ENCODE measurements at places on chromosomes 7 and 10.

DNA sequence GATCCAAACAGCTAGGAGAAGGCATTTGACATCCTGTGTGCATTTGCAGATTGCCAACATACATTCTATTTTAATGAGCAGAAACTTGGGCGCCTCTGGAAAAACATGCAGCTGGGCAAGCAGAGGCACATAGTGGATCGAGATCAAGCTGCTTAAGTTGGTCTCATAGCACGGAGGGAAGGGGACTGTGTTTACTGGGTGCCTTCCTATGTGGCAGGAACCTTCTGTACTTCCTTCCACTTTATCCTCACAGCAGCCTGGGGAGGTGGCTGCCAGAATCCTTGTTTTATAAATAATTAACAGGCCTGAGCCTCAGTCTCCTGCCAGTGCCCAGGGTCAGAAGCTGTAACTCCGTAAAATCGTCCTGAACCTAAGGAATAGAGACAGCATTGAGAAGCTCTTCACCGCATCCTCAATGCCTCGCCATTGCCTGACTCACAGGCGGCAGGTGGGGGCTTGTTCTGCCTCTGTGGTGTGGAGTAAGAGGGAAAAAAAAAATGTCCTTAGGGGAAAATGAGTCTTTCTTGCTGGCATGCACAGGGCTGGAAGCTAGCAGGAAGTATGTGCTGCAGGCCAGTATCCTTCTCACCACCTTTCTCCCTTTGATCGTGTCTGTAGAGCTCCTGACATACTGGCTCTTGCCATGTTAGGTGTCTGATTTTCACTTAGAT is 6.2 kb downstream of the VWA2 start:
- no peak for DNase-seq

DNA sequence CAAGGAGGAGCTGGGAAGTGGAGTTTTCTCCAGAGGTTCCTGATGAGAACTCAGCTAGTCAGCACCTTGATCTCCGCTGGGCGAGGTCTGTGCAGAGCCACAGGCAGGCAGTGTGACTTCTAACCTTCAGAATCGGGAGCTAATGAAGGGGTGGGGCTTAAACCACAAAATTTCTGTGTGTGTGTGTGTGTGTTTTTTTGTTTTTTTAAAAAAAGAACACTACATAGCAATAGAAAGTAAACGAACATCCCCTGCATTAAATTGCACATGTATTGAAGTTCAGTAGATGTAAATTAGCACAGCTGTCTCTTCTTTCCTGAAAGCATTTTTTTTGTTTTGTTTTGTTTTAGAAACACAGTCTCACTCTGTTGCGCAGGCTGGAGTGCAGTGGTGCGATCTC is 46.2 kb downstream of the RBM17 start:
- no peak for DNase-seq

- DNase-seq, result no peak
These were observed 80.7 kb downstream of the FZD1 start for GRCh38 chr7:91344911-91345310.

DNA sequence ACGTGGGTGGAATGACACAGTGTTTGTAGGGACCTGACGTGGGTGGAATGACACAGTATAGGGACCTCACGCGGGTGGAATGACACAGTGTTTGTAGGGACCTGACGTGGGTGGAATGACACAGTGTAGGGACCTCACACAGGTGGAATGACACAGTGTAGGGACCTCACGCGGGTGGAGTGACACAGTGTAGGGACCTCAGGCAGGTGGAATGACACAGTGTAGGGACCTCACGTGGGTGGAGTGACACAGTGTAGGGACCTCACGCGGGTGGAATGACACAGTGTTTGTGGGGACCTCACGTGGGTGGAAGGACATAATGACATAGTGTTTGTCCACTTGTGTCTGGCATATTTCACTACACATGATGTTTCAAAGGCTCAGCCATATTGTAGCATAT is 19.3 kb downstream of the PPP2R2D start:
- DNase-seq, result no peak

DNA sequence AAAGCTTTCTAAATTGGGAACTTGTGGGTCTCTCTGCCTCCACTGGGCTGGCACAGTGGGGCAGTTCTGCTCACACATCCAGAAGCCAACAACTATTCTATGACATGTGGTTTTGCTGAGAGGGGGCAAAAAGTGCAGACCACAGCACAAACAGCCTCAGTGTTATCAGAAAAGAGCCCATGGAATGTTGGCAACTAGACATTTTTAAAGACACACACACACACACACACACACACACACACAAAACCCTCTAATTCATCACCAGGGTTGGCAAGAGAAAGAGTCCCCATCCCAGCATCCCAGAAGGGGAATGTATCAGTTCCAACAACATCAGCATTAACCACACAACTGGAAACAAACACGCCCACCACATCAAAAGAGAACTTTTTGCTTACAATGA is 117.1 kb downstream of the FGFR2 start:
- DNase-seq, result no peak

DNA sequence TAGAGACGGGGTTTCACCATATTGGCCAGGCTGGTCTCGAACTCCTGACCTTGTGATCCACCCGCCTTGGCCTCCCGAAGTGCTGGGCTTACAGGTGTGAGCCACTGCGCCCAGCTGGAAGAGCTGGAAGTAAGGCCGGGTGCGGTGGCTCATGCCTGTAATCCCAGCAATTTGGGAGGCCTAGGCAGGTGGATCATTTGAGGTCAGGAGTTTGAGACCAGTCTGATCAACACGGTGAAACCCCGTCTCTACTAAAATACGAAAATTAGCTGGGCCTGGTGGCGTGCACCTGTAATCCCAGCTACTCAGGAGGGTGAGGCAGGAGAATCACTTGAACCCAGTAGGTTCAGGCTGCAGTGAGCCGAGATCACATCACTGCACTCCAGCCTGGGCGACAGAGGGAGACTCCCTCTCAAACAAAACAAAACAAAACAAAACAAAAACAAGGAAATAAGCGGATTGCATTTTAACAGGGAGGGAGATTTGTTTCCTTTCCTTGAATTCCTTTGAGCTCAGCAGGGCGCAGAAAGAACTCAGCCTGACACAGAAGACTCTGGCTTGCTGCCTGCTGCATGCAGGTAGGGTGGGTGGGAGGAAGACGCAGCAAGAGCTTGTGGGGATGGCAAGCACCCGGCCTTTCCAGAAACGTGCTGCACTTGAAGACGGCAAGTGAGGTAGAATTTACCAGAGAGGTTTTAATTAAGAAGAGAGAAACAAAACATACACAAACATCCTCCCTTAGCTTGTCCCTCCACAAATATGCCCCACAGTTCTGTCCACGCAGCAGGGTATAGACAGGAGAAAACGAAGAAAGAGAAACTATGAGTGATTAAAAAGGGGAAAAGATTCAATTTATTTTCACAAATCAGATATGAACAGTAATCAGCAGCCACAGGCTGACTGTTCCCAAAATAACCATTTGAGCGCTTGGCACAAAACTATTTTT is 148.0 kb downstream of the RNF216 start:
- peak; percentile 79 for DNase-seq

DNA sequence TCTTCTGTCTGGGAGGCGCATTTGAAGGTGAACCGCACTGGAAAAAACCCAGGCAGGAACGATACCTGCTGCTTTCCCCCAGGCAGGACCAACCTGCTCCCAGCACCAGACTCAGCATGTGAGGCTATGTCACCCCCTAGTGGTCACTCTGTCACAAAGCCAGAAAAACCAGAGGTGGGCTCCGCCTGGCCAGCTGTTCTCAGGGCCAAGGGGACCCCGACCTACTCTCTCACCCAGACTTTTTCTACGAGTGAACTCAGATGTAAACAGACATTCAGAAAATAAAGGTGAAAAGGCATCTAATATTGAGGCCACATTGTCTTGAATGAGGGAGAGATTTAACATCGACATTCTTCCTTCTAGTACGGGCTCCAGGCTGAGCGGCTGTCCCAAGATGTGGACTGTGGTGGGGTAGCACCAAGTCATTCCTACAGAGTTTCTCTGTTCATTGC is 117.3 kb downstream of the PRKAG2 start:
- DNase-seq, result peak; percentile 86

GRCh38 chr10:69576334-69577011 is 3.3 kb upstream of the NEUROG3 start:
- DNase-seq, result peak; percentile 48

GRCh38 chr7:27655184-27655583 is 7.5 kb downstream of the HIBADH start:
- DNase-seq, result no peak

DNA sequence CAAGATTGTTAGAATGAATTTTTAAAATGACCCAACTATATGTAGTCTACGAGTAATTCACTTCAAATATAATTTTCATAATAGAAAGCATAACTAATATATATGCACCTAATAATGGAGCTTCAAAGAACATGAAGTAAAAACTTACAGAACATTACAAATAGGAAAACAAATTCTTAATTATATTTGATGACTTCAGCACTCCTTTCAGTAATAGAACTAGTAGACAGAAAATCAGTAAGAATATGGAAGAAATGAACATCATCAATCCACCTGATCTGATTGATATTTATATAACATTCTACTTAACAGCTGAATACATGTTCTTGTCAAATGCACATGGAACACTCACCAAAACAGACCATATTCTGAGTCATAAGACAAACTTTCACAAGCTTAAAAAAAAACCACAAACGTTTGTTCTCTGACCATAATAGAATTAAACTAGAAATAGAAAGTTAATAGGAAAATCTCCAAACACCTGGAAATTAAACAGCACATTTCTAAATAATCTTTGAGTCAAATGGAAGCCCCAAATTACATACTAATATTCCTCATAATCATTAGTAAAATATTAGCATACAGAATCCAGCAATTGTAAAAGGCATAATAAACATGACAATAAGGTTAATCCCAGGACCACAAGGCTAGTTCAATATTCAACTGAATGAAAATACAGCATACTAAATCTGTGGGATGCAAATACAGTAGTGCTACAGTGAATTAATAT is 48.0 kb downstream of the BRAF start:
- no peak for DNase-seq

DNA sequence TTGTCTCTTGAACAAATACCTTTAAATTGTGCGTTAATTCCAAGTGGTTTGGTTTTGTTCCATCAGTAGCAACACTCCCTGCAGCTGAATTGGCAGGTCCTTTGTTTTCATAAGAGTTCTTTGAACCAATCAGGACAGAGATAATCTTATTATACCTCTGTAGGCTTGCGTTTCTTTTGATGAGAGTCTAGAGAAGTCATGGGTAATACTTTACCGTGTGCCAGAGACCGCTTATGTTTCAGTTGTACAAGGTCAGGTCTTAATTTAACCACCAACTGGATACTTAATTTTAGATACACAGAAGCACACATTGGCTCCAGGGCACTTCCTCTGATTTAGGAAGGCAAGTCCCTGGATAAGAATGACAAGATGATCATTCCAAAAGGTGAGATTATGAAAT is at the start of gene ASB15:
Gene ASB15 (plus strand): TSS at position 292 of the 400 bp plus-strand sequence. CDS start 12,682 bp downstream, outside the sequence.
- DNase-seq, result no peak

DNA sequence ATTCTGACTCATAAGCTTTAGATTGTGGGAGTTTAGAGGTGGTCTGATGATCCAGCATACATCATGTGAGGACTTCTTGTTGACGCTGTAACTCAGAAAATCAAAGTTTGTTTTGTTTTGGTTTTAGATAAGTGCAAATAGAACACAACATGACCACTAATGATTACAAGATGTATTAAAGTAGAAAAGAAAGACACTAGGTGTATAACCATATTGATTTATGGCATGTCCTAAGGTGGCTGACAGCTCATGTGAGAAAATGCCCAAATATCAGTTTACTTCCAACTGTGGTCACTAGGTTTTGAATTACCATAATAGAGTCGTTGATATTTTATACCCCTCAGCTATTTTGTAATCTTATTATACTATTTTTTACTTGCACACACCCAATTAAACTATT is 1131.4 kb upstream of the PHF14 start:
- DNase-seq, result no peak

DNA sequence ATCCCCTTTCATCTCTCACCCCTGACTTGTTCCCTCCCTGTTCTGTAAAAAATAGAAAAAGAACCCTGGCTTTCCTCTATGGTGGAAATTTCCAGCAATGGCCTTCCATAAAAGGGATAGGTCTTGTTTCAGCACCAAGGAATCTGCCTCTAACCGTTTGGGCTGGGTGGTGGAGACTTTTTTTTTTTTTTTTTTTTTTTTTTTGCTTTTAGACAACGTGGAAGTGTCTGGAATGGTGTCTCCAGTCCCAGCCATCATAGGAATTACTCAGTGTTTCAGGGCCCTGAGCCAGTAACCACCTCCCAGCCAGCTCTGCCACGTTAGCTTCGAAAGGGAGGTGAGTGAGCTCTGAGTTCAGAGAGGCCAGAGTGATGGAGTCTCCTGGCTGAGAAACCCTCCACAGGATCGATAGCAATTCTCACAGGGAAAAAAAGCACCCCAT is 97.3 kb upstream of the COL1A2 start:
- no peak for DNase-seq

GRCh38 chr7:157579425-157579824 is 242.6 kb downstream of the DNAJB6 start:
- no peak for DNase-seq

DNA sequence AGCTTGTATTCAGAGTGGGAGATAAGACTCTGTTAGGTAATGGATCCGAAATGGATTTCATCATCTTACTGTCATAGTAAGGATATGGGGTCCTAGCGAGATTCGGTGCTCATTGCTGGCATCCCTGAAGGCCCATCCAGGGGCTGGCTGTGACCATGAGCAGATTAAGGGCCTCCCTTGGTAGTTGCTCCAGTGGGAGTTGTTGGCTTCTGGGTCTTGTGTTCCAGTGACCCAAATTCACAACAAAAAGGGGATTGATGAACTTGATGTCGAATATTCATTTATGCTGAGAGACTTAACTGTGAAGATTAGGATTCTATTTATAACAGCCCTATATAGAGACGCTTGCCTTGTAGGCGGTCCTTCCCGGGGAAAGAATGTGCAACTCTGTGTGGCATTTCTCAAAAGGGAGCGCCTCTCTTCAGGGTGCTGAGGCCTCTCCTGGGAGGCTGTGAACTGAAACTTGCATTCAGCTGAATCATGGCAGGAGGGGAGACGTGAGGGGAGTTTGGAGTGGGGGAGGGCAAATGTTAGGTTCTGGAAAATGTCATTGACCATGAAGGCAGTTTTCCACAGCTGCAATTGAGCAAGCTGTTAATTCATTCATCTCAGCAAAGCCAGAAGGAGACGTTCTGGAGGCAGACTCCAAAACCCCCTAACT is 233.1 kb upstream of the FZD8 start:
- DNase-seq, result no peak

GRCh38 chr7:42226354-42226941 is 10.6 kb downstream of the GLI3 start:
- no peak for DNase-seq

- no peak for DNase-seq
These were observed 70.3 kb upstream of the MYL10 start for GRCh38 chr7:101699399-101699798.

Measured in H9 (cell line).